Stimulated activated naive CD8-positive, alpha-beta T cell treated with anti-CD3 and anti-CD28 coated beads, Interleukin-15, Interleukin-2, amounts not matched to agents 100 U/mL and 50 U/mL, for 24 hours (primary cell): ENCODE measurements at places on chromosomes 1 and 21.

DNA sequence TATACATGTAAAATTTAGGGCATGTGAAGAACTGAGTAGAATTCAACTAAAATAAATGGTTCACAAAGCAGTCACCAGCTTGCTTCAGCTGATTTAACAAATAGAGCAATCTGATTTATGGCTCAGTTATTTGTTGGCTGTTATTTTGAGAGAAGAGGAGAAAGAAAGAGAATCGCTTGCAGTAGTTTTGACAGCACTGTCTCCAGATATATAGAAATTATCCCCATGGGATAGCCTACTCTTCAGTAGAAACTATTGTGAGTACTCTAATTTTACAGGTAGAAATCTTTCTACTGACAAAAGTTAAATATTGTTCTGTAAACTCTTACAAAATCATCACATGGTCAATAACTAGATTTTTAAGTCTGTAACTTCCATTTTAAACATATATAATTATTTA lies 1098.2 kb downstream of the MRPL39 start:
- no peak for DNase-seq

GRCh38 chr1:183210681-183211080 lies 24.6 kb downstream of the LAMC2 start:
- DNase-seq = no peak

DNA sequence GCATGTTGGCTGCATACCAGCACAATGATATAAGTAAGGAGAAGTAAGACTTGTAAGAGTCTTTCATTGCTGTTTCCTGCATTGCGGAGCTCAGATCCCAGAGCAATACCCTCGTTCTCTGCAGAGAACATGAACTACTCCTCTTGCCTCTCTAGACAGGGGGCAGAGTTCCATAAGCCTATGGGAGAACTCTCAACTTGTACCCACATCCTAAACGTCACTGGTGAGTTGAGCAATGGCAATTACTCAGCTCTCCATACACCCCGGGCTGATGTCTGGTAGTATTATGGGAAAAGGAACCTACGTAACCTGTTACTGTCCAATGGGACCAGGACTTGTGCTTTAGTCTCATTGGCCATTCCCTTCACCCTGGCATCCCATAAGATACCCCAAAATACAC lies 27.3 kb upstream of the ZNF496 start:
- DNase-seq = no peak

- no peak for DNase-seq
Measured at GRCh38 chr1:161096530-161096929, 1.6 kb upstream of the KLHDC9 start.

- no peak for DNase-seq
Measured at GRCh38 chr21:38524168-38525153, 26.2 kb upstream of the ERG start.

GRCh38 chr1:187390215-187390818 lies 561.6 kb downstream of the PLA2G4A start:
- no peak for DNase-seq

DNA sequence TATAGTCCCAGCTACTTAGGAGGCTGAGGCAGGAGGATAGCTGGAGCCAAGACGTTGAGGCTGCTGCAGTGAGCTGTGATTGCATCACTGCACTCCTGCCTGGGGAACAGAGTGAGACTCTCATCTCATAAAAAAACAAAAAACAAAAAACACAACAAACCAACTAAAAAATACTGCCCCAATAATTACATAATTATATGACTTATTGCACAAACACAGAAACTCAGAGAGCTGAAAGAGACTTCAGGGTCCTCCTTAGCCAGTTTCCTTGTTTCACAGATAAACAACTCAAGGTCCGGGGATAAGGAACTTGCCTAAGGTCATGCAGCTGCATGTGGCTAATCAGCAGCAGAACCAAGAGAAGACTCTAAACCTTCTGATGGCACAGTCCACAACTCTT lies 11.9 kb downstream of the EXTL2 start:
- DNase-seq = no peak
